AG04450 (cell line): ENCODE measurements at places on chromosomes 1 and 21.

DNA sequence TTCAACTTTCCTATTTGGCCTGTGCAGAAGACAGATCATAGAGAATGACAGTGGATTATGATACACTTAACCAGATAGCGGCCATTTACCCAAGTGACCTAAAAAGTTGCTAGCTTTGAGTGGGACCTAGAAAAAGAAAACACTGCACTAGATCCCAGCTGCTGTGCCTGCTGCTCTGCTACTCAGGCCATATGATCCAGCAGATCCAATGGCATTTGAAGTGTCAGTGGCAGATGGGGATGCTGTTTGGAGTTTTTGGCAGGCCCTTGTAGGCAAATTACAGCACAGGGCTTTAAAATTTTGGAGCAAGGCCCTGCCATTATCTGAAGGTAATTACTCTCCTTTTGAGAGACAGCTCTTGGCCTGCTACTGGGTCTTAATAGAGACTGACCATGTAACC, 74.0 kb upstream of the KCNE2 start:
- DNase-seq: no peak

DNA sequence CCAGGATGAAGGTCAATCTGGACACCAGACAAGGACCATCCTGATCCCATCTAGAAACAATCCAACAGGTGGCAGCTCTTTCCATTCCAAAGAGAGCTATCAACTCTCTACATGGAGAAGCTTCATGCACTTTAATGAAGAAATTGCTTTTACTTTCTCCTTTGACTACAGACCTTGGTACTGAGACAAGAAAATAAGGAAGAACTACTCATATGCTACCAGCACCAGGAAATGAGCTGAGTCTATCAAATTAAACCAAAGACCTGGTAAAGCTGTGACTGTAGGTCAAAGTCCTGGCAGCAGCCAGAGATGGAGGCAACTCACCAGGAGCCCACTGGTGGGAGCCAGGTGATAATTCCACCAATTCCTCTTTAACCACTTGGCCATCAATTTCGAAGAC, 64.3 kb upstream of the LRRC8B start:
- DNase-seq: no peak

- no peak for DNase-seq
Observed at GRCh38 chr1:92749024-92749634, 35.8 kb downstream of the EVI5 start.

DNA sequence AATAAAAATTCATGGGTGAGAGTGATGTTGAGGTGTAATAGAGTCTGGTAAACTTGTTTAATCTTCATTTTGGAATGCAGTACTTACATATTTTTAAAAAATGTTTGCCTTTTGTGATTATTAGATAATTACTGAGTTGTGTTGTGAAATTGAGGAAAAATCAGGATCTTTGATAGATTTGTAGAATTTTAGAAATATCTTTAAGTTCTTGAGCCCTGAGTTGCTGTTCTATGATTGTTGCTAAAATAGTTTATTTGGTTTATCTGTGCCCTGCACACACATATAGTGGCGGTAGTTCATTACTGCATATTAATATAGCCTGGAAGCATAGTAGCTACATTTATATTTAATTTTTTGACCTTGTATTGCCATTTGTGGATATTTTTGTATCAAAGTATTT, 1.6 kb downstream of the B3GALT2 start:
- DNase-seq: no peak

DNA sequence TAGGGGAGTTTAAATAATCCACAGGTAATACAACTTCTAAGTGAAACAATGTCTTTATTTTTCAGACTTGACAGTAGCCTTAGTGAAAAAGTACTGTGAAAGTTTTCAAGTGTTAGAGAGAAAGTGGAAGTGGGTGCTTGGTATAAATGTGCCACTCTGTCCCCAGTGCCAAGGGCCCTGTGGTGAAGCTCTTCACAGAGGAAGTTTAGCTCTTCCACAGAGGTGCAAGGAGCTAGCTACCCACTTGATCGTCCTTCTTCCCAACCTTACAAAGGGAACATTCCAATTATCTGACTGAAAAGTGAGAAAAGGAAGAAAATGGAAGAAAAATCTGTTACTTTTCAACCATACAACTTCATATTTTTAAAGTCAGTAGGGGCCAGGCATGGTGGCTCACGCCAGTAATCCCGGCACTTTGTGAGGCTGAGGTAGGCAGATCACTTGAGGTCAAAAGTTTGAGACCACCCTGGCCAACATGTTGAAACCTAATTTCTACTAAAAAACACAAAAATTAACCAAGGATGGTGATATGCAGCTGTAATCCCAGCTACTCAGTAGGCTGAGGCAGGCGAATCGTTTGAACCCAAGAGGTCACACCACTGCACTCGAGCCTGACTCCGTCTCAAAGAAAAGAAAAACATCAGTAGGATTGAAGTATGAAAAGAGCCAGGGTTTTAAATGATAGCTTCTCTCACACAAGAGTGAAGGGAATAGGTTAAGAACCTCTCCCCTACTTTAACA, 41.0 kb upstream of the PTPRC start:
- DNase-seq: no peak

DNA sequence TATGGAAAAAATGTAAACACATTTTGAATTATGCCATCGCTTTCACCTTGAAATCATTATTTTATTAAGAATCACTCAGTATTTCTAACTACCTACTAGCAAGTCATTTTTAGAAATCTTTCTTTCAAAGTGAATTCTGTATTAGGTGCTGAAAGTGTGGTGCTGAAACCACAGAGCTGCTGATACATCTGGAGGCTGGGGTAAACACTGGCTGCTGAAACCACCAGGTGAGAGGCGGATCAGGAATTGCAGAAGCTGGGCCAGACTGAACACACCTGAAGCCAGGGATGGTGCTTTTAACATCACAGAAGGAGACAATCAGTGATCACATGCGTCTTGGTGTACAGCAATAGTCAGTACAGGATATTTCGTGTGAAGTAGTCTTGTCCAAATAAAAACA, 42.2 kb upstream of the KCNE1 start:
- no peak for DNase-seq

- no peak for DNase-seq
Observed at GRCh38 chr1:80056179-80056578, 1049.6 kb upstream of the ADGRL4 start.

DNA sequence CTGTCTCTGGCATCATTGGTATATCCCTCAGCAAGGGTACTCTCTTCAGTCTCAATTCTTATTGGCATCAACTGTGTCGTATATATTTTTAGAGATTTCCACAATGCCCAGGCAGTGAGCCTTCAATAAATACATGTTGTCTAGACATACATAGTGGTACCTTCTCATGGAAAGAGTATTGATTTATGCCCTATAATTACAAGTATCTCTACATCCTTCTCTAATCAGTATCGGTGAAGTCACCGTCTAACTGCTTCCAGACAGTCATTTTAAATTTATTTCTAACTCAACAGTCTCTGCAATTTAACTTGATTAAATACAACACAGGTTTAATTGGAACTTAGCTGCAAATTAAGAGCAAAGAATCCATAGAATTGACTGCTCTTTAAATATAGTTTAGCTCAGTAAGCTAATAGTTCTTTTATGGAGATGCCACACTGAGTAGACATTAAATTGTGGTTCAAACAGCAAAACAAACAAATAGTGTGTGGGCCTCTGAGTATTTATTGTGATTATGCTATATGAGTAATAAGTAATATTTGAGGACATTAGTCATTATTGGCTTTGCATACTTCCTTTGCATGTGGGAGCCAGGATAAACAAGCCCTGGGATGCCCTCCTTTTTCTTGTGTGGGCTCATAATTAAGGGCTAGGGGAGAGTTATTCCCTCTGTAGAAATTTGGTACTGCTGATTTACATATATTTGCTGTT, 126.9 kb upstream of the DUSP10 start:
- DNase-seq: peak; percentile 44

- peak; percentile 91 for DNase-seq
Observed at GRCh38 chr1:156751757-156752481, 444 bp upstream of the HDGF start.

- DNase-seq: no peak
Observed at GRCh38 chr1:193633991-193634390, 447.6 kb upstream of the B3GALT2 start.

DNA sequence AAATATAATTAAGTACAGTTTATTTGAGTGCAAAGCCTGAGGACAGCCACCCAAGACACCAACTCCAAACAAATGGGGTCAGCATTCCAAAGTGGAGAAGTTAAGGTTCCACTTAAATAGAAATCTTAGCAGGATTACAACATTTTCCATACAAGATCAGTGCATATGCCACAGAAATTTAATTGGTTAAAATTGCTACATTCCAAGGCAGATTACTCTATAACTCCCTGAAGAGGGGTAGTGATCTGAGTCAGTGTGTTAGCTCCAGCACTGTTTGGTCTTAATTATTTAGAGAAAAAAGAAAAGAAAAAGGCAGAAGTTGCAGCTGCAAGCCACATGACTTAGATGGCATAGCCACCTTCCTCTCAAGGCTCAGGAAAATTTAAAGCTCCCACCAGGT, 297.5 kb downstream of the HHIPL2 start:
- no peak for DNase-seq

GRCh38 chr1:44348061-44348485, 7.0 kb downstream of the ERI3 start:
- no peak for DNase-seq

GRCh38 chr1:23444596-23445390, 20.2 kb upstream of the TCEA3 start:
- DNase-seq: no peak

GRCh38 chr1:234401658-234402057, 28.4 kb downstream of the COA6 start:
- DNase-seq: no peak

DNA sequence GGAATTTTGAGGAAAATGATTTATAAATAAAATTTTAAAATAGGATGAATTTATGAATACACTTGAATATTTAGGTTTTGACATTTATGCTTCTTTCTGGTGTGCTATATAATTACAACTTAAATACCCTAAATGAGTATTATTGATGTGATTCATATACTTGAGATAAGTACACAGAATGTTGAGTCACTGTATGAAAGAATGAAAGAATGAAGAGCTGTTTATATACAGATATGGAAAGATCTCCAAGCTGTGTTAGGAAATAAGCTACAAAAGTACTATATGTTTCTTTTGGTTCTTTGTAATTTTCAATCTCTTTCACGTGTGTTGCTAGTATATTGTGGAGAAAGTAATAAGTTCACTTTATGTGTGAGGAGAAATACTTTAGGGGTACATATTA, 147.2 kb downstream of the RASAL2 start:
- DNase-seq: peak; percentile 30

- no peak for DNase-seq
Observed at GRCh38 chr1:27394925-27395324, 2.5 kb downstream of the GPR3 start.

- DNase-seq: no peak
Observed at GRCh38 chr1:44315521-44315920, 39.5 kb downstream of the ERI3 start.

- no peak for DNase-seq
Observed at GRCh38 chr1:223363856-223364684, at the start of gene SUSD4. TSS of gene SUSD4 (minus strand) at chr1:223364176. CDS start at chr1:223363425, 751 bp downstream.

DNA sequence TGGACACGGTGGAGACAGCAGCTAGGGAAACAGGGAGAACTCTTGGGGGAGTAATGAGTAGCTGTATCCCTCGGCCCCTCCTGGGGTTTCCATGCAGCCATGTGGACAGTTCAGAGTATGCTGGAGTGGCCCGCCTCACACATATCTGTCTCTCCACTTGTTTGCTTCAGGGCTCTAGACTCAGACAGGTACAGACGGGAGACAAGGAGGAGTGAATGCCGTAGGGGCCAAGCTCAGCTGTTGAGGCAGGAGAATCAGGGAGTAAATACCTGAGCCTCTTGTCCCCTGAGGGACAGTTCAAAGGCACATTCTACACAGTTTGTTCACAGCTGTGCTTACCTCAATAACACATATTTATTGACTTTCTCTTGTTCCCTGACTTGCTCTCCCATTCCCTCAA, 7.7 kb upstream of the PTGFRN start:
- no peak for DNase-seq

- peak; percentile 42 for DNase-seq
Observed at GRCh38 chr21:45471525-45472221, 66.7 kb downstream of the COL18A1 start.

DNA sequence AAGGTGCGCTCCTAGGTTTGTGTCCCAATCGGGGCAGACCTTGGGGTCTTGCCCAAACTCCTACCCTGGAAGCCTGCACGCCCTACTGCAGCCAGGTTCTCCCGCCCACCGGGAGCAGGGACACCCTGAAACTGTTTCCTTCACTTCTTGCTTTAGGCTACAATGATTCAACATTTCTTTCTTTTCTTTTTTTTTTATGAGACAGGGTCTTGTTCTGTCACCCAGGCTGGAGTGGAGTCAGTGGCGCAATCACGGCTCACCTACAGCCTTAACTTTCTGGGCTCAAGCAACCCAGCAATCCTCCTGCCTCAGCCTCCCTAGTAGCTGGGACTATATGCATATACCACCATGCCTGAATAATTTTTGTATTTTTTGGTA, 75.8 kb downstream of the ITPKB start:
- DNase-seq: no peak

- DNase-seq: no peak
Observed at GRCh38 chr21:33975548-33976081, 60.0 kb upstream of the ATP5PO start.

DNA sequence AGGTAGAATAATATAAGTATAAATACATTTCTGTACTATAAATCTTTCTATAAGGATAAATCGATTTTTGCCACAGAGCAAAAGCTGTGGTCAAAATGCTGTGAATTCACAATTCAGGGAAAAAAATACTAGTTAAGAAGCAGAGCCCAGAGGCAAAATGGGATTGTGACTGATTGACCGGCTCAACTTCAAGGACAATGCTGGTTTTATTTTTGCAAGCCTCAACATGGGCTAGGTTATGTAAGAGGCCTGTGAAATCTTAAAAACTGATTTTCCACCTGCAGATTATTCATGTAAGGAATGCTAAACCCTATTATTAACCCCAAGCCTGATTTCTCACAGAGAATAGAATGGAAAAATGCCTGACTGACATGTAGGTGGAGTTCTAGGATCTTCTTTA, 155.1 kb downstream of the HHAT start:
- no peak for DNase-seq

GRCh38 chr1:163875927-163876320, 554.2 kb downstream of the NUF2 start:
- DNase-seq: no peak

DNA sequence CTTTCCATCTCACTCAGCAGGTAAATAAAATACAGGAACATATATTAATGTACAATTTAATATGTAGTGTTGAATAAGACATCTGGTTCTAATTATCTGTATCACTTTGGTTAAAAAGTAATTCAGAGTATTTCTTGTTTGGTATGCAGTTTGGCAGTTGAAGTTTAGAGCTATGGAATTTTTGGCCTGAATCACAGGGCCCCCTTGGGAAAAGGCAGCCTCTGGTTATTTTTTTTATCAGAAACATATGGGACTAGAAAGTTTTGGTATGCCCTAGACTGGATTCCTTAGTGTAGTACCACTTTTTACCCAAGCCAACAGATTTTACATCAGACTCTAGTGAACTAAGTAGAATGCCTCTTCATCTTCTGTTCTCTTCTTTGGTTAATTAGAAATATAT, 26.4 kb downstream of the CNST start:
- peak; percentile 88 for DNase-seq

DNA sequence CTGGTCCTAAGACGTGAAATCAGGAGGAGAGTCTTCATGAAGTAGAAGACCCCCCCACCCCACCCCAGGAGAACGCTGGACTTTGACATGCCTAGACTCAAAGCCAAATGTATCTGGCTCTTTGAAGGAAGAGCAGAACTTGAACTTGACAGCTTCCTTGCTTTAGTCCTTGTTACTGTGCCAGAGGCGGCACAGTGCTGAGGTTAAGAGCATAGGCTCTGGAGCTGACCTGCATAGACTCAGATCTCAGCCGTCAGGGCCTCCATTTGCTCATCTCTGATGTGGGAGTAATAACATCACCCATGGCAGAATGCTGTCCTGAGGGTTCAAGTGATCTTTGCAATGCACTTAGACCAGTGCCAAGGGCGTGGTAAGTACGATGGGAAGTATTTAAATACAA, 39.0 kb downstream of the COL6A1 start:
- DNase-seq: no peak
